Kidney capillary endothelial cell (primary cell): ENCODE measurements at places on chromosomes 5 and 9.

GRCh38 chr9:93595861-93596365 is 19.5 kb downstream of the PHF2 start:
- DNase-seq, result no peak

DNA sequence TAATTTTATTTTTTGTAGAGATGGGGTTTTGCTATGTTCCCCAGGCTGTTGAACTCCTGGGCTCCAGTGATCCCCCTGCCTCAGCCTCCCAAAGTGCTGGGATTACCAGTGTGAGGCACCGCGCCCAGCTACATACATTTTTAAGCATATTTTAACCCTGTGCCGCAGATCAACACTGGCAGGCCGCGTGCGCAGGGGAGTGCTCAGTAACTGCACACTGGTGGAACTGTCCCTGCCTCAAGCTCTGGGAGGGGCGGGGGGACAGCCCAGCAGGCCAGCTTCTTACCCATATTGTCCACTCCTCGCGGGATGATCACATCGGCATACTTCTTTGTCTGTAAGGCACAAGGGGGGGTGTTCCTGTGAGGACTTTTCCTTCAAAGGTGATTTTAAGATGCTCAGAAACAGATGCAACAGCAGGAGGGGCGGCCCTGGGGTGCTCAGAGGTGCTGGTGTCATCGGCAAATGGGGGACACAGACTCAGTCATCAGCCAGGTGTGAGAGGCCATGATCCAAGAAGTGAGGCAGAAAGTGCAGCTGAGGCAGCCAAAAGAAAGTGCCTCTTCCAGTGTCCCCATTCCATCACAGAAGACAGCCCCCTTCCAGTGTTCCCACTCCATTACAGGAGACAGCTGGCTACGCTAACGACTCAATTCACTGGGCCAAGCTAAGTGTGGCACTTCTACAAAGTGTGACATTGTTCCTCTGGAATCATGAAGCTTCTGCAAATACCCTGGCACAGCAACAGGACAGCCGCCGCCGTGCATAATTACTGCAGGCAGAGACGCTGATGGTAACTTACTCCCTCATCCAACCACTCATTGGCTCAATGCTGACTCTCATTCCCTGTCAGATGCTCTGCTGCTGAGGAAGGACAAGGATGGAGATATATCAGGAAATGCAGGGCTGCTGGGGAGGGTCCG is 5.2 kb downstream of the UCK1 start:
- no peak for DNase-seq

DNA sequence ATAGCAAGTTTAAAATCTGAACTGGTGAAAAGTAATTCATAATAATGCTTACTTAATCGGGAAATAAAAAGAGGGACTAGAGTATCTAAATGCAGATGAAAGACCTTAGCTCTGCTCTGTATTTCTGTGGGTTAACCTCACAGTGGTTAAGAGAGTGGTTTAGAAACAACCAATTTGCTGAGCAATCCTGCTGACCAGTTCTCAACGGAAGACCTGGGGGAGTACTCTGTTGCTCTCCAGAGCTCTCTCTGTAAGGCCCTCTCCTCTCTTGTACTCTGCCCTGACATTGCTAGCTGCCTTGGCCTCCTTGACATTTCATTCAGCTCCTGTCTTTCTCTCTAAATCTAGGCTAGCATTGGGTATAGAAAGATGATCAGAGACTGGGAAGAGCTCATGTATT is 1186.6 kb upstream of the SEMA6A start:
- no peak for DNase-seq

GRCh38 chr5:14946815-14947620 is 75.4 kb upstream of the ANKH start:
- no peak for DNase-seq

- DNase-seq, result no peak
These were observed 322.9 kb upstream of the RPS23 start for GRCh38 chr5:82601077-82601476.
